ENCODE measurements at places on chromosomes 7 and 10.

DNA sequence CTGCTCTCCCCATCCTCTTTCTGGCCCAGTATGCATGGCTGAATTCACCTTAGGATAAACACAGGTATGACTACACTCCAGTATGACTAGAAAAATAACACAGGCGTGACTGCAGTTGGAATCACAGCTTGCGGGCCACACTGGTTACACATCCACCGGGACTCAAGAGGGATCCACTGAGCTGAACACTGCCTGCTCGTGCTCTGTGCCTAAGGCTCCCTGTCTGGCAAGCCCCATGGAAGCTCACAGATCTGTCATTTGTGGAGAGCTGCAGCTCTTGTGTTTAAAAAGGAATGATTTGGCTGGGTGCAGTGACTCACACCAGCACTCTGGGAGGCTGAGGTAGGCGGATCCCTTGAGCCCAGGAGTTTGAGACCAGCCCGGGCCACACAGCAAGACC is 26.8 kb downstream of the VOPP1 start:
- peak; percentile 64 for DNase-seq

DNA sequence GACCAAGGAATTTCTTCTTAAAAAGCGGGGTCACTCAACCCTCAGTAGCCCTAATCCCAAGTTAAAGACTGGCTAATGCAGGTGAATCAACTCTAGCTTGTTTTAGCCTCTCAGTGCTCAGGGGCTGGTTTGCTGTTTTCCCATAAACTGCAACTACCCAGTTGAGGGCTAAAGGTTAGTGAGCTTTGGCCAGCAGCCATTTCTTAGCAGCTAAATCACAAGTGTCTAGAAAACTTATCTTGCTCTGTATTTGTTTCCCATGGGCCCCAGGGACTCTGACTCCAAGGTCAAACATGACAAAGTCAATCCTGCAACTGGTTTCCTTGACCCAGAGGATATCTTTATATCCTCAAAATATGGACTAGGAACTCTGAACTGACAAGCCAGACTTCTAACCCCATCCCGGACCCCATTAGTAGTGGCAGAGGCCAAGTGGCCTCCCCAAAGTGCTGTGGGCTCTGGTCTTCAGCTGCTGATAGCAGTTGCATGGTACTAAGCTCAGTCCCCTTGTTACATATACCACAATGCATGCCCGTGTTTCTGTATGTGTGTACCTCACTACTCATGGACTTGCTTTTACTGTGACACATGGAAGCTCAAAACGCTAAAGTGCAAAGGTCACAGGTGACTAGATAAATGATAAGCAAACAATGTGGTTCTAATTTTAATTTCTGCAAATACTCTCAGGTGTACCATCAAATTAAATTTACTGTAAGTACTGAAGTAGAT is 793.0 kb upstream of the IGFBP3 start:
- DNase-seq: peak; percentile 65

DNA sequence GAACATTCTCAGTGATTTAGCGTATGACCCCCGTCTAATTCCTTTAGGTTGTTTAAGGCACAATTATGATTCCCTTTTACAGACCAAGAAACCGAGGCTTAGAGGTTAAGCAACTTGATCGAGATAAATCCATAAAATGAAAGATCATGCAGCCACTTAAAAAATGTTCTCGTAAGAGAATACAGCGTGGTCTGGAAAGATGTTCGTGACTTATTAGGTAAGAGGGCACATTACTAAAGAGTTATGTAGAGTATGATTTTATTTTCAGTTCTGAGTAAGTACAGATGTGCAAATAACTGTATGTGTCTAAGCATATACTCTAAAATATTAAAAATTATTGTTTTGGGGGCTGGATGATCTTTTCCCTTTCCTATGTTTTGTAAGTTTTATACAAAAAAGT is 575.1 kb downstream of the PARD3 start:
- DNase-seq: peak; percentile 74

- DNase-seq: peak; percentile 27
Observed at GRCh38 chr10:74738052-74738451, 88.3 kb upstream of the KAT6B start.

DNA sequence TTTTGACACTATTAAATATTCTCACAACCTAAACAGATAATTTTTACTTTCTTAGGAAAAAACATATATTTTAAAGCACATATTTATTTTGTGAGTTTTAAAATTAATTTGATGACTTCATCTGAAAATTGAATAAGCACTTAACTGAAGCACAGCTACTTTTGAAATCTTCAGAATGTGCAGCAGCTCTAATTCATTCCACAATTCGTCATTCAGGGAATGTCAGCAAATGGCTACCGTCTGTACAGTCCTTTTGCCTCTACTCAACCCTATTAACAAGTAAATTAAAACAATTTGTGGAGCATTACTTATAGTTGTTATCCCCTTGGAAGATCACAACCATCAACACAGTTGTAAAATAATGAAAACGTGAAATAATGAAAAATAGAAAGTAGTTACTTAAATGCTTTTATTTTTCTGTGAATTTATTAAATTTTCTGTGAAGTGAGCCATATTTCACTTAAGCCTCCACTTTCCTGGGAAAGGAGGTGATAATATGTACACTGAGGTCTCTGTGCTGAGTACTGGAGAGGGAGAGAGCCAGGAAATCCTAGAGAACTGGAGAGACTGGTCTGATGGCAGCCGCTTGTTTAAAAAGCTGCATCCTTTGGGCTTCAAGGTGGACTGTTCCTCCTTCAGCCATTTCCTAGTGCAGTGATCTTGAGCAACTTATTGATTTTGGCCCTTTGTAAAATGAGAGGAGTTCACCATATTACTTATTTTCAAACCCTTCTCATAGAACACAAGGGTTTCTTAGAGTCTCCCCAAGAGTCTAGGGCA is 70.6 kb downstream of the REEP3 start:
- DNase-seq: no peak

DNA sequence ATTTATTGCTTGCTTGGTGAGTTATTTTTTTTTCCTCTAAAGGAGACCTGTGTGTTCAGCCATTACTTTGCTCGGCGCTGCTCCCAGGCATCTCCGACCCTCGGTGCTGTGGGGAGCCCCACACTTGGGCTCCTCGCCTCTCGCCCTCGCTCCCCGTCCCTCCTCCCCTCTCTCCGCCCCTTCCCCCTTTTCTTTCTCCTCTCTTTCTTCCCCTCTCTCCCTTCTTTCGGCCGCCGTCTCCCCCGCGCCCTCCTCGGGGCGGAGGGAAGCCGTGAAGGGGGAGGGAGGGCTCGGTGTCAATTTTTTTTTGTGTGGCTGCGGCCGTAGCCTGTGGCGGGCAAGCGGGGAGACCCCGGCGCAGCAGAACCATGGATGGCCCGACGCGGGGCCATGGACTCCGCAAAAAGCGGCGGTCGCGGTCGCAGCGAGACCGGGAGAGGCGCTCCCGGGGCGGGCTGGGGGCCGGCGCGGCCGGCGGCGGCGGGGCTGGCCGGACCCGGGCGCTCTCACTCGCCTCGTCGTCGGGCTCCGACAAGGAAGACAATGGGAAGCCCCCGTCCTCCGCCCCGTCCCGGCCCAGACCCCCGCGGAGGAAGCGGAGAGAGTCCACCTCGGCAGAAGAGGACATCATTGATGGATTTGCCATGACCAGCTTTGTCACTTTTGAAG is 1.1 kb downstream of the AUTS2 start:
- no peak for DNase-seq

Data from choroid plexus epithelial cell (primary cell).